ENCODE measurements at places on chromosomes 12 and 14.

DNA sequence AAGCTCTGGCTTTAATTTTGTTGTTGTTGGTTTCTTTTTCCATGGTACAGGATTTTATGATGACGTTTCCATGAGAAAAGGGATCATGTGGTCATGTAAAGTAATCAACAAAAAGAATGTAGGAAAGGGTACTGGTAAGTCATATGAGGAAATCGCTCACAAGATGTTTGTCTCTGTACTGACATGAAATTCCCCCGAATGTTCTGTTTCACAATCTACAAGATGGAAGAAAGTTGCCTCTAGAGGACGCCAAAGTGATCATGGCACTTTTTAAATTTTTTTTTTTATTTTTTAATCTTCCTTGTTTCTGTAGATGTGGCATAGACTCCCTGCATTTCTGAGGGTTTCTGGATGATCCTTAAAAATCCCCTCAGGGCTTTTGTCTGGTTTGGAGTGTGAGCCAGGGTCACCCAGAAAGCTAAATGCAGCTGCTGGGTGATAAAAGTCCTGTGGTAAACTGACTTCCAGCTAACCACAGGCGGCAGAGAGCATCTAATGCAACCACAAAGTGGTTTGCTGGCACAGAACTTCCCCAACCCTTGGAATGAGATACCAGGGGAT lies 393.5 kb downstream of the CCDC91 start:
- DNase-seq: no peak

DNA sequence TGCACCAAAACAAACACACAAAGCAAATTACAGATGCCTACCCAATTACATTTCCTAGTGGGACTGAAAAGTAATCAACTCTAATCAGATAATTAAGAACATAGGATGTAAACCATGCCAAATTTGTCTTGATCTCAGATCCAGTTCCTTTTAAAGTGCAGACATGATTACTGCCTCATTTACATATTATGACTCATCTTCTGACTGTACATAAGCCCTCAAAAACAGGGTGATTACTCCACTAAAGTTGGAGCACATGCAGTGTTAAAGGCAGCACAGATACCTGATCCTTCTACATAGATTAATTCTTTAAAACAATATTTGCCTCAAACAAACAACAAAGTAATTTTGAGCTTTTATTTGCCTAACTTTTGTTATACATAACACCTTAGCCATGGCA lies 337.2 kb downstream of the RPS29 start:
- no peak for DNase-seq

DNA sequence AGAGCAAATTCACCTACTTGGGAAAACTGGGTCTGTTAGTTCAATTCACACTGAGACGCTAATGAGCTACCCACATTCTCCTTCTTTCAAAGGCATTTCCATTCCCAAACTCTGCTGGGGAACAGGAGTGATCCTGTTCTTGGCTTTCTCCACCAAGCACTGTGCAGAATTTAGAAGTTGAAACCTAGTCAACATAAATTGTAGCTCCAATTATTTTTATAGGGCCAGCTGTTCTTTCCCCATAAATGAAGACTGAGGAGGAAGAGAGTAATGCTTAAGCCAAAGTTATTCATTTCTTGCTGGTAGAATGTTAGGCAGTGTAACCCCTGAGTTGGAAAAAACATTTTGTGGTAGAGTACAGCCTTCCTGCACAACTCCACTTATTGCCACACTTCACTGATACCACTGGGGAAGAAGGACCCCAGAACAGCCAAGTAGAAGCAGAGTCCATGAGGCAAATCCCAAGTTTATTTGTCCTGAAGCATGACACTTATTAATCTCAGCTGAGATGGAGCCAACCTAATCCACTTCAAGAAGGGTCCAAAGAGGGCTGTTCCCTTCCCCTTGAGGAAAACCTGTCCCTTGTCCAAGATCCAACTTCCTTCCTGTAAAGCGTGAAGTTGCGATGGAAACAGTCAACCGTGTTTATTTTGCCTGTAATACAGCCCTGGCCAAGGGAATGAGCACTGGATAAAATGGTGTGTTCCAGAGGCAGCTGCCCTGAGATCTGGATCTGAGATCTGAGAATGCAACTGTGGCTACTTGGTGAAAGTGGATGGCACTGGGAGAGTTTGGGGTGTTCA lies 151.8 kb downstream of the TBX5 start:
- no peak for DNase-seq

DNA sequence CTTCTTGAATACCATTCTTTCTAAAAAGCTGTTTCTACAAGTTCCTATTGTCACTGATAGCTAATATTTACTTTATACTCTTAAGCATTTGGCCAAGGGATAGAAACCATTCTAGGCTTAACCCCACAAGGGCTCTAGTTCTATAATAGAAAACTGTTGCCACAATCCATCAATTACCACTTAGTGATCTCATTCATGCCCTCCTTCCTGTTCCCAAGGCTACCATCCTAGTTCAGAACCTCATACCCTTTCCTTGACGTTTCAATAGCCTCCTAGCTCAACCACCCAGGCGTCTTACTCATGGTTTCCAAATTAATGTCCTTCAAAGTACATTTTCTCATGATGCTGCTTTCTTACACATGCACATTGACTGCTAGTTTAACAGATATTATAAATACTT lies 493.5 kb downstream of the NAV3 start:
- DNase-seq: no peak
